ENCODE measurements at places on chromosomes 11 and 22.

GRCh38 chr11:22797047-22797446, 32.6 kb downstream of the SVIP start:
- peak; percentile 87 for DNase-seq

DNA sequence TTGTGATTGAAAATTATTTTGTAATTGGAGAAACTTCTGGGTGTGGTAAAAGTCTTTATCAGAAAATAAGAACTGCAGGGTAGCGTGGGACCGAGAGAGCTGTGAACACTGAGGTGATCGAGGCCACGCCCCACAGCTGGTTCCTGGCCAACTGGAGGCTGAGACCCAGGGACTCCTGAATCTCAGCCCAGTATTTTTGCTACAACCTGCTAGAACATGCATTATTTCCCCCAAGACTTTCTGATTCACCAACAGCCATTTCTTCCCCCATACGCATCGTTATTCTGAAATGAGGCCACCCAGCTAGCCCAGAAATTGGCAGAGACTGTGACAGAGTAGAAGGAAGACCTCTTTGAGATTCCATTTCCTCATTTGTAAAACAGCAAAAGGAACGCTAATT, 3.4 kb upstream of the FGF19 start:
- no peak for DNase-seq

GRCh38 chr11:17479284-17480214, 2.9 kb upstream of the ABCC8 start:
- DNase-seq, result peak; percentile 68

DNA sequence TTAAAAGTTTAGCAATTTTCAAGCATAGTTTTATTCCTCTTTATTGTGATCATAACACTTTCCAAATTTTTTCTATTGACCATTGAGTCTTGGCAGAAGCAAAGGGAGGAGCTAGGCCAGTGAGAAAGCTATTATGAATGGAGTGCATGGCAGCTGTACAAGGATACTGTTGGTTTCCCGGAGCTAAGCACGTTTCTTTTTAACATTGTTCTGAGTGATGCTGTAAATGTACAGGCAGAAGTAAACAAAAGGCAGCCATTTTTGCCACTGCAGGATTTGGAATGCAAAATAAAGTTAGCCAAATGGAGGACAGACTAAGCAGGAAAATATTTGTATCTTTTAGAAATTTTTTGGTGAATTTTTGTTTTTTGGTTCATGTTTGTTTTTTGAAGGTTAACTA, 16.2 kb downstream of the CBL start:
- no peak for DNase-seq

DNA sequence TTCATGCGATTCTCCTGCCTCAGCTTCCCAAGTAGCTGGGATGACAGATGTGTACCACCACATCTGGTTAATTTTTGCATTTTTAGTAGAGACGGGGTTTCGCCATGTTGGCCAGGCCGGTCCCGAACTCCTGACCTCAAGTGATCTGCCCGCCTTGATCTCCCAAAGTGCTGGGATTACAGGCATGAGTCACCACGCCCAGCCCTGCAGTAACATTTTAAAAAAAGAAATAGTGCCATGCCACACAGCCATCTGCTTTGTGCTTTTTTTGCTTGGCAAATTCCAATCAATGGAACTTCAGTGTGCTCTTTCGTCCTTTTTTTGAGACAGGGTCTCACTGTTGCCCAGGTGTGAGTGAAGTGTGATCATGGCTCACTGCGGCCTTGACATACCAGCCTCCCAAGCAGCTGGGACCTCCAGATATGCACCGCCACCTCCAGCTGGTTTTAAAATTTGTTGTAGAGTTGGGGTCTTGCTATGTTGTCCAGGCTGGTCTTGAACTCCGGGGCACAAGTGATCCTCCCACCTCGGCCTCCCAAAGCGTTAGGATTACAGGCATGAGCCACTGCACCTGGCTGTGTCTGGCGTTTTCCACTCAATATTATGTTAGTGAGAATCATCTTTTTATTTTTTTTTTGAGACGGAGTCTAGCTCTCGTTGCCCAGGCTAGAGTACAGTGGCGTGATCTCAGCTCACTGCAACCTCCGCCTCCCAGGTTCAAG, 1.8 kb upstream of the CHADL start:
- no peak for DNase-seq

- no peak for DNase-seq
These were observed 42.6 kb upstream of the SHANK2 start for GRCh38 chr11:71294846-71295600.

GRCh38 chr22:44012162-44012561, 11.9 kb upstream of the PARVB start:
- no peak for DNase-seq

DNA sequence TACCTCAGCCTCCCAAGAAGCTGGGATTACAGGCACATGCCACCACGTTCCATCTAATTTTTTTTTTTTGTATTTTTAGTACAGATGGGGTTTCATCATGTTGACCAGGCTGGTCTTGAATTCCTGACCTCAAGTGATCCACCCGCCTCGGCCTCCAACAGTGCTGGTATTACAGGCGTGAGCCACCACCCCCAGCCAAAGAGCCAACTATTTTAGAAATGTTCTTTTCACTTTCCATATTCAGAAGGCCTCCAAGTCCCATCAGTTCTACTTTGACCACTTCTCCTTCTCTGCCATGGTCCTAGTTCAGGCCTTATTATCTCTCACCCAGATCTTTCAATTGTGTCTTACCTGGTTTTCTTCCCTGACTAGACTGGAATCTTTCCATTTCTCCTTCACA, 48.2 kb downstream of the CCDC83 start:
- DNase-seq, result no peak

DNA sequence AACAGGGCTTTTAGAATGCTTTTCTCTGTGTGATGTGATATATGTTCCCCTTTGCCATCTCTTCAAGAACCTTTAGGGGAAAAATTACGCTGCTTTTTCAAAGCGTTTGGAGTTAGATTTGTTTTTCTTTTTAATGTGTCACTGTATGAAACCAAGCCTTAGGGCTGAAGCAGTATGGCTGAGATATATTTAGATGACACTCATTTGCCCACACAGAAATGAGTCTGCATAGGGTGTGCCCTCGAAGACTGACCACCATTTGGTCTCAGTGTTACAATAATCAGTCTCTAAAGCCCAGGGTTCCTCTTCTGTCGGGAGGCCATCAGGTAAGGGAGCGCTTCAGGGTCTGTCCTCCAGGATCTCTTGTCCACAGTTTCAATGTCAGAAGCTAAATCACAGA, 213.0 kb upstream of the NCAM1 start:
- DNase-seq, result no peak

- no peak for DNase-seq
These were observed 23.8 kb downstream of the ARHGAP1 start for GRCh38 chr11:46676436-46677158.

DNA sequence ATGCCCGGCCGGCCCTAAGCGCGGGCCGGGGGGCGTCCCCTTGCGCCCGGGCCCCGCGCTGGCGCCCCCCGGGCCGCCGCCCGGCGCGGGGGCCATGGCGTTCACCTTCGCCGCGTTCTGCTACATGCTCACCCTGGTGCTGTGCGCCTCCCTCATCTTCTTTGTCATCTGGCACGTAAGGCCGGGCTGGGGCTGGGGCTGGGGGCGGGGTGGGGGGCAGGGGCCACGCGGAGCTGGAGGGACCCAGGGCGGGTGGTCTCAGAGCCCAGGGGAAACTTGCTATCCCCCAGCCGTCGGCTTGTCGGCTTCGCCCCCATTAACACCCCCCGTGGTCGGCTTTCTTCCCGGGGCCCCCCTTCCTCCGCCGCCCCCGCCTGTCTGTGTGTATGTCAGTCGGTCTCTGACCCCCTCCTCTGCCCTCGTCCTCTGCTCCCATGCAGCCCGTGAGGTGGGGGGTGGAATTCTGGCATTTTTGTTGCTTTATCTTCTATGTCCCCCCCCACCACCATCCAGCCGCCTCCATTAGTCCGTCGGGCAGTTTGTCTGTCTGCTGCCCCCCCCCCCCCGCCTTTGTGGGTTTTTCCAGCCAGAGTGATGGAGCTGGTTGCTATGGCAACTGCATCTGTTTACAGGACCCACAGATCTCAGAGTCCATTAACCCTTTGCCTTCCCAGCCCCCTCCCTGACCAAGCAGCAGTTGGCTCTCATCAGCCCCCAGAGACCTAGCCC, 552 bp downstream of the CNIH2 start:
- DNase-seq, result no peak

DNA sequence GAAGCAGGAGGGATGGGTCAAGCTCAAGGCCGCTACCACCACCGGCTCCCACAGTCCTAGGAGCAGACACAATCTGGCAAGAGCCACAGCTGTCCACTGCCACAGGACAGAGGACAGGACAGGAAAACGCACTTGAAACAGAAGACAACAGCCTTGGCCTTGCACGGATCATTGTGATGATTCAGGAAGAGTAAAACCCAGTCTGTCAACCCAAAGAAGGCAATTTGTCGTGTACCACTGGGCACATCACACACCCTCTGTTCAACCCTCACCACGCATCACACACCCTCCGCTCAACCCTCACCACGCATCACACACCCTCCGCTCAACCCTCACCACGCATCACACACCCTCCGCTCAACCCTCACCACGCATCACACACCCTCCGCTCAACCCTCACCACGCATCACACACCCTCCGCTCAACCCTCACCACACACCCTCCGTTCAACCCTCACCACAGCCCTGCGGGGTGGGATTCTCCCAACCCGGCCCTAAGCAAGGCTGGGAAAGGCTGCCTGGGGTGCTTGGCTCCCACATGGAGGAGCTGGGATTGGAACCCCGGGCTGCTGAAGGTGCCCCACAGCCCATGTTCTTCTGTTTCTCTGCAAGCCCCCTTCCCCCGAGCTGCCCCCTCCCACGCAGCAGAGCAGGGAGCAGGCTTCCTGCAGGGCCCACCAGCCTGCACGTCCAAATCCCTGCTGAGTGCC, 11.3 kb upstream of the CDC42BPG start:
- no peak for DNase-seq

DNA sequence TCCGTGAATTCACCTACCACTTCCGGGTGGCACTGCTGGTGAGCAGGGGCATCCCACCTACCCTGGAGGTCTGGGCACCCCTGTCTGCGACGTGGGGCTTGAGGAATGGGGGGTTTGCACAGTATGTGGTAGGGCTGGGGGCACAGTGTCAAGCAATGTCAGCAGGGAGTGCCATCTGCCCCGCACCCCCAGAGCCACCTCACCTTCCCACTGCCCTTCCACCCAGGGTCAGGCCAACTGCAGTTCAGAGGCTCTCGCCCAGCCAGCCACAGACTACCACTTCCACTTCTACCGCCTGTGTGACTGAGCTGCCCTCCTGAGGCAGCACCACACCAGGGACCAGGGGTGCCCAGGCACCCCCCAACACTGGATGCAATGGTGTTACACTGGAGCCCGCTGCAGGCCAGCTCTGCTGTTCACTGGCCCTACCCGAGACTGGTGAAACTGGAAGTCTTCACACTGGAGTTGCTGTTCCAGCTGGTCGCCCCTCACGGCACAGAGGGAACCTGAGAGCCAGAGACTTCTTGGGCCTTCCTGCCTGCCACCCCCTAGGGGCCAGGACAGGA, 6.5 kb downstream of the TMEM258 start:
- no peak for DNase-seq

GRCh38 chr11:125062218-125062930, 731 bp upstream of the SLC37A2 start:
- DNase-seq, result no peak

- DNase-seq, result no peak
These were observed 68.1 kb downstream of the LRRC32 start for GRCh38 chr11:76602431-76602861.

DNA sequence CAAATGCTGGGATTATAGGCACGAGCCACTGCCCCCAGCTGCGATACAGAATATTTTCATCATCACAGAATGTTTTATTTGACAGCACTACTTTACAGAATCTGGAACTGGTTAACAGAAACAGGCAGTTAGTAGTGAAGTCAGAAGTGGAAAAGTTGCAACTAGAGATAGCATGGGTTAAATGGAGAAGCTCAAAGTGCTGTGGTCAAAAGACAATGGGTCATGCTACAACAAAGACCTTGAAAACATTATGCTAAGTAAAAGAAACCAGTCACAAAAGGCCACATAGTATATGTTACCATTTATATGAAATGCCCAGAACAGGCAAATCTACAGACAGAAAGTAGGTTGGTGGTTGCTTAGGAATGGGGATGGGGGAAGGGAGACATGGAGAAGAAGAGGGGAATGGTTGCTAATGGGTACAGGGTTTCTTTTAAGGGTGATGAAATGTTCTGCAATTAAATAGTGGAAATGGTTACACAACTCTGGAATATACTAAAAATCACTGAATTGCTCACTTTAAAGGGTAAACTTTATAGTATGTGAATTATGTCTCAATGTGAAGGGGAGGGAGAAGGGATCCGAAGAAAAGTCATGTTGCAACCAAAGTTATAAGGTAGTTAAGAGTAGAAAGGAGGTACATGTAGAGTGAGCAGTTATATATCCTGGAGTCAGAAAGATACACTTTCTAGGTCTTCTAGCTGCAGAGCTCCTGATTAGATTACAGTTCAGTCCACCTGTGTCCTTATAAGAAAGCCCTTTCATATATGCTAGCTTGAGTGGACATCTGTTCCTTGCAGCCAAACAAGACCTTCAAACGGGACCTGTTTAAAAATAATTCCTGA, 46.3 kb upstream of the RAPSN start:
- DNase-seq, result no peak

DNA sequence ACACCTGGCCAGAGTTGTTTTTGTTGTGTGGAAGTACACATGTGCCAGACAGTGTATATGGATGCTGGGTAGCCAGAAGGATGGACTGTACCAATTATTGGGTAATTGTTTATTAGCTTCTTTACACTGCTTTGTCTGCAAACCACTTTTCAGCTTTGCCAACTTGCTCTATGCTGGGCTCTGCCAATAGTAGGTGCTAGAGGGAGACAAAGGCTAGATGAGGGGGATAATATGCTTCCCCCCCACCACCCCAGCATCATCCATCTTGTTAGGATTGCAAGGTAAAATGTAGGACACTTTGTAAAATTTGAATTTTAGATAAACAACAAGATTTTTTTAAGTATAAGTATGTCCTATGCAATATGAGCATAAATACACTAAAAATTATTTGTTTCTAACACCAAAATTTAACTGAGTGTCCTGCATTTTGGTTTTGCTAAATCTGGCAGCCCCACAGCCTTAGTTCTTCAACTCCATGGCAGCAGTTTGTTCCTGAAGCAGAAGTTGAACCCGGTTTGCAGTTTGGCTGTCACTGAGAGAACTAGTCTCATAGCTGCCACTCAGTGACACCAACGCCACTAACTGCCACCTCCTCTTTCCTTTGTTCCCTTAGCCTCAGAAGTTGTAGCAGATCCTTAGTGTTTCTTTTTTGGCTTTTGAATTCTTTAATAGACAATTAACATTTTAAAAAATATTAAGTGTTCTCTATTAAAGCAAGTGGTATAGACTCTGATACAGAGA, 78.8 kb downstream of the CCDC81 start:
- DNase-seq, result peak; percentile 10

- no peak for DNase-seq
These were observed 269.8 kb upstream of the PDGFD start for GRCh38 chr11:104433751-104434150.

GRCh38 chr22:47616396-47617020, 854.1 kb downstream of the TBC1D22A start:
- DNase-seq, result no peak

DNA sequence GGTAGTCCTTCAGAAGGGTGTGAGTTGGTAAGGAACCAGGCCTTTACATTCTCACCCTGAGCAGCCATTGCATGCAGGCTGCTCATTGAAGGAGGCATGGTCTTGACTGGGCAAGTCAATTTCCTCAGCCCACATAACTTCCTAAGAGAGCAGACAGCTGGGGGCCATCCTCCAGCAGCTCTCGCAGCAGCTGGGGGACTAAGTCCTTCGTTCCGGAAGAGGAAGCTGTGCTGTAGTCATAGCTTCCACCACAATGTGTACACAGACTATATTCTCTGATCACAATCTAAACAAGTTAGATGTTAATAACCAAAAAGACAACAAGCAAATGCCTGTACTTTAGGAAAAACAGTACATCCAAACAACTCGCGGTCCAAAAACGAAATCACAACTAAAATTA, 30.1 kb upstream of the MPPED1 start:
- no peak for DNase-seq
